ENCODE measurements at places on chromosomes 3 and 15.

GRCh38 chr15:40340038-40340739 is 550 bp downstream of the CCDC9B start:
- DNase-seq: peak; percentile 33

- peak; percentile 50 for DNase-seq
Observed at GRCh38 chr15:83559310-83559966, 94.5 kb upstream of the ADAMTSL3 start.

GRCh38 chr15:33150971-33151370 is 43.5 kb downstream of the FMN1 start:
- no peak for DNase-seq

DNA sequence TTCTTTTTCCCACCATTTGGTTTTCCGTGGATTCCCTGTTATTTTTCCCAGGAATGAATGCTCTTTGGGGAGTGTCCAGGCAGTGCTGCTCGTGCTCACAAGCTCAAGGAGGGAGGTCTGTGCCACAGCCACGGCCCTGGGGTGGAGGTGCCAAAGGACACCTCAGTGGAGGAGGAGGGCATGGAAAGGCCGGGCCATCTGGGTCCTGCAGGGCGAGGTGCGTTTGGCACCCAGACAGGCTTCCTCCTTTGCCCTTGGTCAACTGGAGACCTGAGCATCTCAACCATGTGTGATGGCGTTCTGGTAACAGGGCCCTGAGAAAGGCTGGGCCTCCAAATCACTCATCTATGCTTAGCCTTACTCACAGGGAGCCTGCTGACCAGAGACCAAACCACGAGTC is 25.4 kb downstream of the KY start:
- DNase-seq: no peak

DNA sequence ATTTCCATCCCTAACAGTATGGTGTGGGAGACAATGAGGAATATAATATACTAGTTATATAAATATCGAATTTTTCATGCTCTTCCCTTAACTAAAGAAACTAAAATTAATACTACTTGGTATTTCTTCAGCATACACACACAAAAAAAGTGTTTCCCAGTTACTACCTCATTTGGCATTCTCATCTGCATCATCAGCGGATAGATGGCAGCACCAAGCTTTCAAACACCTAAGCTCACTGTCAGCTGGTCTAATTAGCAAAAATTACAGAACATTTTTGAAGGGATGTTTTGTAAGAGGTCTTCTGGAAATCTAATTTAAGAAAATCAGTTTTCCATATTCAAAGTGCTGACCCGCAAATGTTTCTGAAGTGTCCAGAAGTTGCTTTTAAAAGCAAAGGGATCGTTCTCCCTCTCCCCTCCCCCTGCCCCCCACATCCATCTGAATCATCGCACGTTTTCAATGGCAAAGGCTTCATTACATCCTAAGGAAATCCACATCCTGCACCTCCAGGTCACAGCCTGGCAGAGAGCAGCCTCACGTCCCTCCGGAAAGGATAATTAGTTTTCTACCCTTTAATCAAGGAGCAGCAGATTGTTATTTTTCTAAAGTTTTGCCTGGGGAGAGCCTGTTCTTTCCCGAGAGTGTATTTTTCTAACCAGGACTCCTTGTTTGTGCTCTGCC is 86.1 kb upstream of the SPATA12 start:
- DNase-seq: no peak

- no peak for DNase-seq
Observed at GRCh38 chr3:171733561-171733960, 76.7 kb downstream of the PLD1 start.

DNA sequence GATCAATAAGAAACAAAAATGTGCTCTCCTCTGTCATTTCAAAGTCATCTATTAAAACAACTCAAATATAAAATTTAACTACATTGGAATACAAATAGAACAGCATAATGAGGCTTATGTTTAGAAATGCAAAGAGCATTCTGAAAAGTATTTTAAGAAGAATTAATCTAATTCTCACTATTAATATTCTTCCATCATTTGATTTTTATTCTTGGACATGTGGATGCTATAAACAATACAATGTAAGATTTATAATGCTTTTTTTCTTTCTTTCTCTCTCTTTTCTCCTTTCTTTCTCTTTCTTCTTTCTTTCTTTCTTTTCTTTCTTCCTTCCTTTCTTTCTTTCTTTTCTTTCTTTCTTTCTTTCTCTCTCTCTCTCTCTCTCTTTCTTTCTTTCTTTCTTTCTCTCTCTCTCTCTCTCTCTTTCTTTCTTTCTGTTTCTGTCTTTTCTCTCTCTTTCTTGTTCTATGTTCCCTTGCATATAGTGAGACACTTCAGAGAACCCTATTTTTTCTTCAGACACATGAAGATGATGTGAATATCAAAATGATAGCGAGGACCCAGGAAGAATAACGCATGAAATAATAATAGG is 32.6 kb upstream of the MEIS2 start:
- no peak for DNase-seq

GRCh38 chr3:149464542-149465328 is 9.8 kb upstream of the TM4SF4 start:
- DNase-seq: no peak

- DNase-seq: no peak
Observed at GRCh38 chr3:56867671-56868070, 65.9 kb upstream of the ARHGEF3 start.

GRCh38 chr3:119195911-119196310 is 22.5 kb downstream of the UPK1B start:
- DNase-seq: no peak

DNA sequence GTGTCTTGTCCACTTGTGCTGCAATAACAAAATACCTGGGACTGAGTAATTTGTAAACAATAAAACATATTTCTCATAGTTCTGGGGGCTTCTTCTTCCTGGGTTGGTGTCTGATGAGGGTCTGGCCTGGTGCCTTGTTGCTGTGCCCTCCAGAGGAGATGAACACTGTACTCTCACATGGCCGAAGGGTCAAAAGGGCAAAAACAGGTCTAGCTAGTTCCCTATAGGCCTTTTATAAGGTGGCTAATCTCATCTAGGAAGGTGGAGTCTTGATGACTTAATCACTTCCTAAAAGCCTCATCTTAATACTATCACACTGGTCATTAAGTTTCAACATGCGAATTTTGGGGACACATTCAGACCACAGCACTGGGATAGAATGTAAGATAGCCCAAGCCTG is 228.4 kb downstream of the TLE3 start:
- DNase-seq: no peak

- no peak for DNase-seq
Observed at GRCh38 chr3:133853925-133854227, 41.8 kb downstream of the RAB6B start.

GRCh38 chr3:46538803-46539442 is 27.2 kb downstream of the LRRC2 start:
- no peak for DNase-seq

DNA sequence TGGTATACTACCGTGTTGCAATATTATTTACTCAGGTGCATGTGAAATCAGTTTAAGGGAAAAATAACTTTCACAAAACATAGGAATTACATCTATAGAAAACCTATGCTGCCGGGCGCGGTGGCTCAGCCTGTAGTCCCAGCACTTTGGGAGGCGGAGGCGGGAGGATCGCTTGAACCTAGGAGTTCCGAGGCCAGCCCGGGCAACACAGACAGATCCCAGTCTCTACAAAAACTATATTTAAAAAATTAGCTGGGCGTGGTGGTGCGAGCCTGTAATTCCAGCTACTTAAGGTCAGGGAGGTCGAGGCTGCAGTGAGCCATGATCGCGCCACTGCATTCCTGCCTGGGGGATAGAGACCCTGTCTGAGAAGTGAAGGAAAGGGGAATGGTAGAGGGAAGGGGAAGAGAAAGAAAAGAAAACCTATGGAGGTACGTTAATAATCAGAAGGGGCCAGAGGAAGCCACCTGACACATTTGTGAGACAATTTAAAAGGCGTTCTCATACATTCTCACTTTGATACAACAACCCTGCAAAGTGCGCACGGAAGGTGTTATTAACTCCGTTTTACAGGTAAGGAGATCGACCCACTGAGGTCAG is 456 bp upstream of the TMEM62 start:
- DNase-seq: peak; percentile 6

DNA sequence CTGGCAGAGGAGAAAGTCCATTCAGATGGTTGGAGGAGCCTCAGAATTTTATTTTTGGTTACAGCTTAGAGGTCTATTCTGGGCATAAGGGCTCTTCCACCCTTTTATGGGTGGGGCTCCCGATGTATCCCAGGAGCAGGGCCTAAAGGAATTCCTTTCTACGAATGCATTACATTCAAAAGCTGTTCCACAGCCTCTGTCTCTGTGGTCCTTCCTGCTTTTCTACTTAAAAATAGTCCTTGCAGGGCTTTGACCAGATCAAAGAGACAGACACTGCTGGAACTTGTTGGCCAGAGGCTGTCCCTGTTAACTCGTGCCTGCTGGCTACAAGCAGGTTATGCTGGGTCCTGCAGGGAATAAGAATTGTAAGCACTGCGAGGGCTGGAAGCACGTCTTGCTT is 14.4 kb upstream of the NOX5 start:
- no peak for DNase-seq

GRCh38 chr15:58501636-58502188 is 69.9 kb downstream of the LIPC start:
- no peak for DNase-seq

DNA sequence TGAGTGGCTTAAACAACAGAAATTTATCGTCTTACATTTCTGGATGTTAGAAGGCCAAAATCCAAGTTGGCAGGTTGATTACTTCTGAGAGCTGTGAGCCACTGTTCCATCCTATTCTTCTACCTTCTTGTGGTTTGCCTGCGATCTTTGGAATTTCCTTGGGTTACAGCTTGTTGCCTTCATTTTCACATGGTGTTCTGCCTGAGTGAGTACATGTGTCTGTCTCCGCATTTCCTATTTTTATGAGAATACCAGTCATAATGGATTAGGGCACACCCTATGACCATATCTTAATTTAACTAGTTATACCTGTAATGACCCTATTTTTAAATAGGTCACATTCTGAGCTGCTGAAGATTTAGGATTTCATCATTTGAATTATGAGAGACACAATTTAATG is 294.3 kb downstream of the CNTN4 start:
- no peak for DNase-seq

DNA sequence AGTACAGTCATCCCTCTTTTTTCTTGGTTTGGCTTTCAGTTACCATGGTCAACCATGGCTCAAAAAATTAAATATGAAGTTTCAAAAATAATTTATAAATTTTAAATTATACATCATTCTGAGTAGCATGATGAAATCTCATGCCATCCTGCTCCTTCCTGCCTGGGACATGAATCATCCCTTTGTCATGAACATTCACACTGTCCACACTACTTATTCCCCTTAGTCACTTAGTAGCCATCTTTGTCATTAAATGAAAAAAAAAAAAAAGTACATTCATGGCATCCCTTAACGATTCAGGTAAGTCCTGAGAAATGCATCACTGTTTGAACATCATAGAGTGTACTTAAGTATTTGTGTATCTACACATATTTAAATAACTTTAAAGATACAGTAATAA is 1046.3 kb downstream of the ROBO2 start:
- peak; percentile 30 for DNase-seq

- DNase-seq: no peak
Observed at GRCh38 chr3:194187233-194187944, 51.4 kb downstream of the HES1 start.

DNA sequence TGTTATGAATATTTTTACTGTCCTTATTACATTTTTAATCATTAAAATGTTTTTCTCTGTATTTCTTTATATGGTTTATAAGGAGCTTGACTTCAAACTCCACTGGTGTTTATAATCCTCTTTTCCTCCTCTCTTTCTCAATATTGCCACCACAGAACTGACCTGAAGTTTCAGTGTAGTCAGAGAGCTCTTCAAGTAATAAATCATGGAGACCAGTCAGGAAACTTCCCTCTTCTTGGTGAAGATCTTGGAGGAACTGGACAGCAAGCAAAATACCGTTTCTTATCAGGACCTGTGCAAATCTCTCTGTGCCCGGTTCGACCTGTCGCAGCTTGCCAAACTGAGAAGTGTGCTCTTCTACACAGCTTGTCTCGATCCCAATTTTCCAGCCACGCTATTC is 23.8 kb downstream of the MINAR1 start:
- DNase-seq: no peak

DNA sequence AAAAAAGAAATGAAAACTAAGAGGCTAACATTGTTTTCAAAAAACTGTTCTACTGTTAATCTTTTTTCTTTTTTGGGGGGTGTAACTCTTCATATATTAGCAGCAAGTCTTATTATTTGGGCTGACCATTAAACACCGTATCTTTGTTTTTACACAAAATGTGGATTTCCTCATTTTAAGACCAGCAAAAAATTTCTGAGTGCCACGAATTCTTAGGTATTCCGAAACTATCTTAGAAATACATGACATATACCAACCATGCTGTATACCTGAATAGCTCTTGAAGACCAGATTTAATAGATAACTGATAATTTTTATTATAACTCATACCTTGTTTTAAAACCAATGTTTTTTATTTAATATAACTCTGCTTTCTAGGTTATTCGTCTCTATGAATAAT is 620 bp upstream of the TTC23 start:
- DNase-seq: no peak

DNA sequence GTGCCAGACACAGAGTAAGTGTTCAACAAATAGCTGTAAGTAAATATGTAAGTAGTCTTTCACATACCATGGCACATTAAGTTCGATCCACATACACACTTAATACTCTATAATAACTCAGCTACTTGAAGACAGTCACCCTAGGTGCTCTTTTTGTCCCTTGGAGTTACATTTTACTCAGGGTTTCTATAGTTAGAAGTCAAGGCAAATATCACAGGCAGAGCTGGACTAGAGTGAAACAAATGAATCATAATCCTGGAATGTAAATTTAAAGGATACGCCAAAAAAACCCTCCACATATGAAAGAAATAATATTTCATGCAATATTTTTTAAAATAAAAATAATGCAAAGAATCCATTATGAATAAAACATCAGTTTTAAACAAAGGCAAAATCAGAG is 461.8 kb downstream of the MAGI1 start:
- DNase-seq: no peak

- DNase-seq: peak; percentile 60
Observed at GRCh38 chr3:128698211-128699047, 27.6 kb upstream of the RAB7A start.

- DNase-seq: no peak
Observed at GRCh38 chr15:23828786-23829185, 141.7 kb upstream of the NDN start.

DNA sequence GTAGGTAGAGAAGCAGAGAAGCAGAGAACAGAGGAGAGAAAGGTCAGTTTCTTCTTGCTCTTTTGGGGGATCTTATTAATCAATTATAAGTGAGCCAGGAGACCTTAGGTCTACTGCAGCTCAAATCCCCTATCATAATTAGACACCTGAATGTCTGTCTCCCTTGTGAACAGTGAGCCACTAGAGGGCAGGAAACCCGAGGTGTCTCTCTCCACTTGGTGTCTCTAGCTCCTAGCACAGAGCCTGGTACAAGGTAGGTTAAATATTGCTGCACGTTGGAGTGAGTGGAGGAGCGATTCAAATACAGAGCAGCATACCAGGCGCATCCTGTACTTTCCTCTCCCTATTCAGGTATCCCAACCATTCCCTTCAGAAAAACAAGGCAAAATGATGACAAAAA is 2.0 kb upstream of the ST8SIA2 start:
- peak; percentile 57 for DNase-seq

GRCh38 chr3:49868862-49869466 is 742 bp downstream of the CAMKV start:
- no peak for DNase-seq
